Aorta (tissue), 5 donors: ENCODE measurements at places on chromosomes 12 and 14. TPM values are rescaled to one million over a fixed set of nuclear protein-coding genes. Genes with fewer than 3 reads are reported as not detected.

Gene IL31
- total RNA-seq = not detected

Gene RND1
- 3.7 TPM for total RNA-seq

Gene CCDC175
- total RNA-seq = 1.1 TPM

Gene TAS2R20
- 4.8 TPM for total RNA-seq

Gene PRB3
- not detected for total RNA-seq

Gene CFAP73
- not detected for total RNA-seq
